ENCODE measurements at places on chromosomes 5 and 9.

- DNase-seq: no peak
Measured at GRCh38 chr5:65462139-65462705, 19.5 kb downstream of the ADAMTS6 start.

- no peak for DNase-seq
Measured at GRCh38 chr9:98342820-98343210, 87.4 kb upstream of the TBC1D2 start.

GRCh38 chr9:86798966-86799365 lies 148.3 kb downstream of the GAS1 start:
- DNase-seq: no peak

DNA sequence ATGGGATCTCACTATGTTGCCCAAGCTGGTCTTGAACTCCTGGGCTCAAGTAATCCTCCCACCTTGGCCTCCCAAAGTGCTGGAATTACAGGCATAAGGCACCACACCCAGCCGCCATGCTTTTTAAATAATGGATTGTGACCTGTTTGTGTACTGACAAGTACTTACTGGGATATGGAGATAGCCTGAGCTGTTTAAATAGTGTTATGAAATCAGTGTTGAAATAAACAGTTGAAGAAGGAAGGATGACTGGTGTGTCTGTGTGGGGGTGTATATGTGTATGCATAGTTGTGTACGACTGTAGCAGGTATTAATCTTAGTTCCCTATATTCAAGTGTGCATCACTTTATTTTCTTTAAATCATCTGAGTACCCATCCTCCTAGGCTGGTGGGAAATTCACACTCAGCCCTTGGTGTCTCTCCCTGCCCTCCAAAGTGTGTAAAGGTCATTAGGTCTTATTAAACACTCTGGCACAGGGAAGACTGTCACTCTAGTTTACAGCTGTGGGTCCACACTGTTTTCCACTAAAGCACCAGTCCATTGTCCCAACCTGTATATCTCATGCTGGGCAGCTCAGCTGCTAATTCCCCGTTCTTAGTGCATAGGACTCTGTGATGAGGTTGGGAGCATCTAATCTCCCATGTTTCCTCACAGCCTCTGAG lies 91.0 kb downstream of the SNX18 start:
- DNase-seq: no peak

GRCh38 chr5:82534986-82535385 lies 256.8 kb upstream of the RPS23 start:
- no peak for DNase-seq

GRCh38 chr9:131097948-131098278 lies 1.6 kb downstream of the AIF1L start:
- no peak for DNase-seq

DNA sequence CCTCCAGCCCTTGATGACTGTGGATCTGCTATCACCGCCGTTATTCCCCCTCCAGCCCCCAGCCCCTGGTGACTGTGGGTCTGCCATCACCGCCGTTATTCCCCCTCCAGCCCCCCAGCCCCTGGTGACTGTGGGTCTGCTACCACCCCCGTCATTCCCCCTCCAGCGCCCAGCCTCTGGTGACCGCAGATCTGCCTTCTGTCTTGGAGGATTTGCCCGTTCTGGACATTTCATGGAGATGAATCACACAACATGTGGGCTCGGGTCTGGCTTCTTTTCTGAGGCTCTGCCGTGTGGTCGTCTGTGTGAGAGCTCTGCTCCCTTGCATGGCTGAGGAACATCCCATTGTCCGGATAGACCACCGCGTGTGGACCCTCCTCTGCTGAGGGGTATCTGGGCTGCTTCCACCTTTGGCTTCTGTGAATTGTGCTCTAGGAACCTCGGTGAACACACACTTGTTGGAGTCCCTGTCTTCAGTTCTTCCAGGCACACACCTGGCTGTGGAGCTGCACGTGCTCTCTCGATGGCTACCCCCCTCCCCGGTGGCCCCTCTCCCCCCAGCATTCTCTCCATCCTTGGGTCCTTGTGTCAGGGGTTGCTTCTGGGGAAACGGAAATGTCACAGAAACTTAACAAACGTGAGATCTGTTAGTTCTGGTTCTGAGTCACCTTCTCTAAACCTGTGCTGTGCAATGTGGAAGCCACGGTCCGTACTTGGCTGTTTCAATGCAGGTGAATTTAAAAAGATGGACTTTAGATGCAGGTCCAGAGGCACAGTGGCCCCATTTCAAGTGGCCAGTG lies 105.3 kb upstream of the COL5A1 start:
- no peak for DNase-seq
